ENCODE measurements at places on chromosomes 13 and 19.
A peak's percentile ranks its signal among the peaks of the same experiment; 100 is the strongest.

DNA sequence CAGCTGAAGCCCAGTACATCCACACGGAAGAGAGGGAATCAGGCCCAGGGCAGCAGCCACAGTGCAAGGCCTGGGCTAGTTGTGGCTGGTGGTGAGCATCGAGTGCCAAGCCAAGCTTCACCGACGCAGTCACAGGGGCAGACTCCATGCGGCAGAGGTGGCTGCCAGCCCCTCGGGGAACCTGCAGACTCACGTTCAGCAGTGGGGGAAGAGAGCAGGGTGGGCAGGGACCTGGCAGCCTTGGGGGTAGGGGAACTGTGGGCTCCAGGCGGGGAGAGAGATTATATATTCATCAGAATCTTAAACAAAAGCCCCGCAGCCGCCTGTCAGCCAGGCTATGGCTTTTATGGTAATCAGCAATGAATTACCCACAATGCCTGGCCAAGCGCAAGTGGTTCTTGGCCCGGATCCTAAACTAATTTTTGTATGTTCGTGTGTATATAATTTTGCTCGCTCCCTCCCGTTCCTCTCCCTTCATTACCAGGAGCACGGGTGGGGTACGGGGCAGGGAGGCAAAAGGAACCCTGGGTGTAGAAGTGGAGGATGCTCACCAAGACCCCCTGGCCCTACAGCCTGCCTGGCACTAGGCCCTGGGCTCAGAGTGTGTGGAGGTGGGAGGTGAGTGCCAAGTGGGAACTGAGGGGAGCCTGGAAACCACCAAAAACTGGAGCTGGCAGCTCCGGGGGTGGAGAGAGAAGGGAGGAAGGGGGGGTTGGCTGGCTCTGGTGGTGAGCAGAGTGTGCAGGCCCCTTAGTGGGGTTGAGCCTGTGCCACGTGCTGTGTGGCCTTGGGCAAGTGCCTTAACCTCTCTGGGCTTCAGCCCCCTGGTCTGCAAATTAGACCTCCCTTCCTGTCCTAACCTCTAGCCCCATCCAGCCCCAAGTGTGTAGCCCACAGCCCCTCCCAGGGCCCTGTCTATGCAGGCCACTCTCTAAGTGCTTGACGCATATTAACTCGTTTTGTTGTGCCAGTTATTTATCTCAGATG lies 31.9 kb downstream of the PTPRS start:
- DNase-seq, result no peak

- no peak for DNase-seq
Observed at GRCh38 chr13:28641600-28641926, 17.4 kb upstream of the POMP start.

GRCh38 chr13:33483471-33483870 lies 197.9 kb upstream of the STARD13 start:
- DNase-seq, result no peak

DNA sequence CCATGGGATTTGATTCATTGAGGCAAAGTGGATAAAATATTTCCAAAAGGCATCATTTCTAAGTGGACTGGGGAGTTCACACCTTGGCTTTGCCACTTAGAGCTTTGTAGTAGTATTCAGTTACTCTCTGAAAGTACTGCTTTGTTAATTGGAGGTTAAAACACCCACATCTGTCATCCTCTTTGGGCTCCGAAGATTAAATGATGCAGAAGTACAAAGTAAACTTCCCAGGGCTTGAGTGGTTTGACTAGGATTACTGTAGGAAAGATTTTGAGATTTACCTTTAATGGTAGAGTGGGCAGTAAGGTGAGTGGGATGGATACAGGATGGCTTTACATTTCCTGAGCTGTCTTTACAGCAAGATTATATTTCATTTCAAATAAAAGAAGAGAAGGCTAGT lies 42.4 kb downstream of the WASF3 start:
- no peak for DNase-seq

- no peak for DNase-seq
Observed at GRCh38 chr19:3645726-3646125, 19.1 kb upstream of the CACTIN start.

DNA sequence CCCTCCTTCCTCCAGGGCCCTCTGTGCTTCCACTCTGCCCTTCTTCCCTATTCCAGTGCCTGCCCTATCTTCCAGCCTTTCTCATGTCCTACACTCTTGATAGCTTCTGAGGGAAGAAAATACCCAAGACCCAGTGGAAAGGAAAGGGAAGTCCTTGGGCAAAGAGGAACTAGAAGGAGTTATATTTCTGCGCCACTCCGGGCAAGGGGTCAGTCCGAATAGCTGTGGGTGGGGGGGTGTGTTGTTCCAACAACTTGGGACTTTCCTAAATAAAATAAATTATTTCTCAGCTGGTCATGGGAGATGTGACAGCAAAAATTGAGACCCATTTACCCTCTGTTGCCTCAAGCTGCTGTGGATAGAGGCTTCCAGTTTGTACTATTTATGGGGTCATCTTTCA lies 23.2 kb downstream of the CABP5 start:
- DNase-seq, result no peak

- no peak for DNase-seq
Observed at GRCh38 chr13:79602936-79603335, 122.0 kb downstream of the NDFIP2 start.

DNA sequence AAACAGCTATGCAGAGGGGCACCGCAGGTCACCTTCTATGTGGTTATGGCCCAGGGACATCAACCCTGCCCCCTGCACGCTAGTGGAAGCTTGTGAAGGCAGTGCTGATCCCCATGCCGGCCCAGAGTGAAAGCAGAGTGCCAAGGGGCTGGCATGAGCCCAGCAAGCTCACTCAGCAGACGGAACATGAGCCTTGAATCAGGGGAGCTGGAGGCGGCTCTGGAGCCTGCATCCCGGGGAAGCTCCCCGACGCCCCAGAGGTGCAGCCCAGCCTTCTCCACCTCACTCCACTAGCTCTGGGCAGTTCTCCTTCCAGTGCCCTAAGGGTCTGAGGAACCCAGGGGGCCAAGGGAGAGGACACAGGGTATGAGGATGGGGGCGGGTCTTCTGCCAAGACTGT lies 19.0 kb upstream of the ISYNA1 start:
- DNase-seq, result no peak

DNA sequence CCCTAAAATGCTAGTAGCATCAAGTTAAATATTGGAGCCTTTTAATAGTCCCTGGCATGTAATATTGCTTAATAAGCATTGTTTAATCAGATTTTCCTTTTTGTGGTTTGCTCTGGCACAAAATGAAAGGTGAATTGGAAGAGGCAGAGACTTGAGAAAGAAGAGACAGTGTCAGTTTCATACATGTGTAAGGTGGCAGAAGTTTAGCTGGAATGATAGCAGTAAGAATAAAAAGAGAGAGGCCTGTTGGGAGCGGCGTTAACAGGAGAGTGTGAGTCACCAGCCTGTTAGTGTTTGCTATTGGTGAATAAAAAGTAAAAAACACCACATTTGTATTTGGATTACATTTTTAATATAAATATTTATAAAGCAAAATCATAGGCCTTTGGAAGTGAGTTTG lies 145.3 kb downstream of the PDS5B start:
- no peak for DNase-seq

- no peak for DNase-seq
Observed at GRCh38 chr13:41384749-41385503, 72.4 kb upstream of the RGCC start.

DNA sequence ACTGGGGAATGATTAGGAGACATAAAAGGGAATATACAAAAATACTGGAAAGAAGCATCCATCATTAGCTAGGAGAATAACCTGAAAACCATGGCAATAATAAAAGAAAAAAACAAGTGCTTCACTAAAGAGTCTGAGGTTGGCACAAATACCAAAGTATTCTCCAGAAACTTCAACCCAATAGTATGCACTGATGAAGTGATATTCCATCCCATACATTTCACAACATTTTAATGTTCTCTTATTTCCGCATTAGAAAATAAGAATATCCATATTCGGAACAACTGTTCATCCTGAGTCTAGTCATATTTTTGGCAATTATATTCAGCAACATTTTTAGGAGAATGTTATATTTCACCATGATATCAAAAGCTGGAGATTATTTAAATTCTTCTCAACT lies 116.2 kb downstream of the POSTN start:
- no peak for DNase-seq

DNA sequence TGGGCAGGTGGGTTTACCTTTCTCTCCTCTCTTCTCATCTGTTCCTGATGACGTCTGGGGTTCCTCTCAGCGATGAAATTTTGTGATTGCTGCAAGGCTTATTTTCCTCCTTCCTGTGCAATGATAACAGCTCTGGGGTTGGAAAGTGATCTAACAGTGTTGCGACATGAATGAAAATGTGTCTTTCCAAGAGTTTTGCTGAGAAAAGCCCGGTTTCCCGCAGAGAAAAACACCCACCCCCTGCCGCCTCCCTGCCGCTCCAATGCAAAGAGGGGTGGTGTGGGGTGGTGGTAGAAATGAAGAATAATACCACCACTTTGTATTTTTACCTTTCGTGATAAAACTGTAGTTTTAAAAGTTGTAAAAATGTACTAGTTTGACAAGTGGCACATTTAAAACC lies 232.0 kb downstream of the OLFM4 start:
- no peak for DNase-seq

DNA sequence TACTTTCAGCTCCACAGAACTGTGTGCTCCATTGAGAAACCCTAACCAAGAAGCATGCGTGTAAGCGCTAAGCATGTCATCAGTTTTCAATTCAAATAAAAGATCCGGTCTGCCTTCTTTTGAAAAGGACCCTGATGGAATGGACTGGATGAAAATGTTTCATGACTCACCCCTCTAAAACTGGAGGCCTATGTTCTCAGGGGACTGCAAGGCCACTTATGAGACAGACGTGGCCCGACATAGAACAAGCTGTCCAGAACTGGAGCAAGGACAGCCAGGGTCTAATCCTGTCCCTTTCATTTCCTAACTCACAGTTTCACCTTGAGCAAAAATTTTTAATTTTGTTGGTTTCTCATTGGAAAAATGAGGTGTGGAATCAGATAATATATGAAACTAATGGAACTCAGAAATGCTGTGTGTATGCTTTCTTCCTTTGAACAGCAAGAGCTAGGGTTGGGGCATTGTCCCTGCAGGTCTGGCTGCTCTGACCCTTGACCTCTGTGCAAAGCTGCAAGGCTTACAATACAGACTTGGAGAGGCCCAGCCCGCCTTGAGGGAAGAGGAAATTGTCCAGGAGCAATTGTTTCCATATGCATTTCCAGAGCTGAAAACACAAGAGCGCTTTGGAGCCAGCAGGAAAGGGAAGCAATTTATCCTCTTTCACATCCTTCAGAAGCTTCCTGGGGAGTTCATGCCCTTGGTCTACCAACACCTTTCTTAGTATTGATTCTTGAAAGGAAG lies 553.4 kb upstream of the KLF12 start:
- DNase-seq, result no peak

- DNase-seq, result no peak
Observed at GRCh38 chr13:93982179-93982918, 497.1 kb downstream of the DCT start.

DNA sequence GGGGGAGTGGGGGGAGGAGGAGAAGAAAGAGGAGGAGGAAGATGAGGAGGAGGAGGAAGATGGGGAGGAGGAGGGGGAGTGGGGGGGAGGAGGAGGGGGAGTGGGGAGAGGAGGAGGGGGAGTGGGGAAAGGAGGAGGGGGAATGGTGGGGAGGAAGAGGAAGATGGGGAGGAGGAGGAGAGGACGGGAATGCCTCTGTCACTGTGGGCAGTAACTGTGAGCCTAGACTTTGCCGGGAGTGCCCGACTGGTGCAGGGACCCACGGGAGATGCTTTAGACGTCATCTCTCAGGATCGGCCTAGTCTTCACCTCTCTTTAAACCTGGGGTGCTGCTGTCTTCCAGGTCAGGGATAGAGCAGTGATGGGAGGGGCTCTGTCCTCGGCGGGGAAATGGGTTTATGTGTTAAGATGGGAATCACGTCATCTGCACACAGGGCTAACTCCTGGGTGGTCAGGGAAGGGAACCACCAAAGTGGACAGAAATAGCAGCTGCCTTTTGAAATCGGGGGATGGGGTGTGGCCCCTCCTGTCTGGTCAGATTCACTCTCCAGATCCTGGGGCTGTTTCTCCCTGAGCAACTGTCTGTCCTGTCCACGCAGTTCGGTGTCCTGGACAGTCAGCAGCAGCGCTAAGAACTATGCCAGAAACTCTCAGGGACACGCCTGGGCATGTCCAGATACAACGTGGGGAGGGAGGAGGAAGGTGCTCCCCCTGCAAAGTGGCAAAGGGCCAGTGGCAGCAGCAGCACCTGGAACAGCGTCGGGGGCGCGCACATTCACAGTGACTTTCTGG lies 26.9 kb downstream of the GAS6 start:
- no peak for DNase-seq

DNA sequence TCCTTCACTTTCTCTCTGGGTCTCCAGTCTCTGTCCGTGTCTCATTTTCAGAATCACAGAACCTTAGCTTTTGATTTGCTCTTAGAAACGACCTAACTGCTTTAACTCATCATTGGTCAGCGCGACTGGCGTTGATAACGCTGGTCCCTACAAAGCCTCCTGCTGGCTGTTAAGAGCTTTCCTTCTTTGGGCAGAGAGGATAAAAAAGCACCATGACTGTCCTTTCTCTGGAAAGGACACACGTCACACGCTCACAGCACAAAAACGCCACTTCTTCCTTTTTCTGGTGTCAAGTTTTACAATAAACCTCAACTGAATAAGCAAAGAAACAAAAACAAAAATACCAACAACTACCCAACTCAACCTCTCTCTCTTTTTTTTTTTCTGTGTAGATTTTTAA lies 1.7 kb upstream of the KLK12 start:
- DNase-seq, result no peak

DNA sequence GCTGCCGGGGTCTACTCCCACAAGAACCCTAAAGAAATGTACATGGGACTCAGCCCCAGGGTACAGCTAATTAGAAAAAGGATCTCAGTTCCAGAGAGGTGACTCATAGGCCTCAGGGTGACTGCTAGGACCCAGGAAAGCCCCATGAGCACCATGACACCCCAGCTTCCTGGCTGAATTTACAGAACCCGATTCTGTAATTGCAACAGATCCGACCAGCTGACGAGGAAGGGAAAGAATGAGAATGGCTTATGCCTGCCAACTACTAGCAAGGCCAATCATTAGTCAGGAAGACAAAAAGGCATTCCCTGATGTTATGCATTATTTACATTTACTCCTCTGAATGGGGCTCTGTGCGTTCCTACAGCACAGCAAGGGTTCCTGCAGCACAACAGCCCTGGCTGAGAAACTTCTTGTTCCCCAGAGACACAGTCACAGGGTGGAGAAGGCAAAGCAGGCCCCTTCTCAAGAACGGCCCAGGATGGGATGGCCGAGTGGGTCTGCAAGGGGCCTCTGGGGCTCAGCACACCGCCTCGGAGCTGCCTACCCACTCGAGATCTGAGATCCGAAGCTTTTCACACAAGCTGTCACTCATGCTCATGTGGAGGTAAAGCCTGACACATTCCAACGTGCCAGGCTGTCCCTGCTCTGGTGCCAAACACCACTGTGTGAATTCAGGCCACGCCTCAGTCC lies 27.2 kb downstream of the PBX4 start:
- DNase-seq, result peak; percentile 24

GRCh38 chr19:3359919-3360420 lies 6.4 kb upstream of the NFIC start:
- DNase-seq, result no peak

- DNase-seq, result no peak
Observed at GRCh38 chr19:46081928-46082727, 41.3 kb upstream of the IGFL4 start.

GRCh38 chr19:1655131-1655981 lies 2.9 kb upstream of the TCF3 start:
- no peak for DNase-seq

GRCh38 chr13:32622827-32623226 lies 36.6 kb downstream of the PDS5B start:
- DNase-seq, result no peak

GRCh38 chr13:30880151-30880855 lies 25.8 kb upstream of the MEDAG start:
- DNase-seq, result no peak
